Right hindlimb (tissue), 1 donor: ENCODE measurements at places on chromosomes 6 and 20.

DNA sequence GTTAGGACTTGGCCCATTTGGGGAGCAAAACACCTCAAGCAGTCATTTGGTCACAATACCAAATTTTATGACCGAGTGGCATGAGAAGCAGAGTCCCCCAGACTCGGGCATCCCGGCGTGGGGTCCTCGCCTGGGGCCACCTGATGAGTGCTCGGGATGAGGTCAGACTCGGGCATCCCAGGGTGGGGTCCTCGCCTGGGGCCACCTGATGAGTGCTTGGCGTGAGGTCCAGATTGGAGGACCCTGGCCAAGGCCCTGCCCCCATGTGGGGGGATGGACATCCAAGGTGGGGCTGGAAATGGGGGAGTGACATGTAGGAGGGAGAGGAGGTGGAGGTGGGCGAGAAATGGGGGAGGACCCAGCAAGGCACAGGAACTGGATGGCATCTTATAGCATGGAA, 56.1 kb upstream of the CST7 start:
- no peak for DNase-seq

GRCh38 chr6:52335576-52335975, 26.4 kb upstream of the PAQR8 start:
- no peak for DNase-seq

GRCh38 chr6:41470331-41471063, 75.7 kb upstream of the FOXP4 start:
- peak; percentile 35 for DNase-seq

DNA sequence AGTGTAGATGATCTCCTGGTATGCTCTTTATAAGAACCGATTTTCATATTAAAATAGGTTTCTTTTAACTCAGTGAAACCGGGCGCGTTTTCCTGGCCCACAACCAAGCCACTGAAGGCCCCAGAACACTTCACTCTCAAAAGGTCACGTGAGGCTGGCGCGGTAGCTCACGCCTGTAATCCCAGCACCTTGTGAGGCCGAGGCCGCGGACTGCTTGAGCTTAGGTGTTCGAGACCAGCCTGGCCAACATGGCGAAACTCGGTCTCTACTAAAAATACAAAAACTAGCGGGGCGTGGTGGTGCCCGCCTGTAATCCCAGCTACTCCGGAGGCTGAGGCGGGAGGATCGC, 402 bp upstream of the TAF8 start:
- no peak for DNase-seq

- no peak for DNase-seq
Observed at GRCh38 chr6:107401573-107401972, 57.8 kb downstream of the PDSS2 start.
